Urinary bladder (tissue), 4 donors: ENCODE measurements at places on chromosomes 3 and 15. TPM values are rescaled to one million over a fixed set of nuclear protein-coding genes. Genes with fewer than 3 reads are reported as not detected.

ADCY5 gene
- 25.1 TPM for total RNA-seq

ARNT2 gene
- total RNA-seq, result 9.7 TPM

TATDN2 gene
- total RNA-seq, result 11.3 TPM

KY gene
- total RNA-seq, result 4.9 TPM

- no peak for DNase-seq
Measured at GRCh38 chr3:140723576-140723975, 45.7 kb downstream of the TRIM42 start.

DNA sequence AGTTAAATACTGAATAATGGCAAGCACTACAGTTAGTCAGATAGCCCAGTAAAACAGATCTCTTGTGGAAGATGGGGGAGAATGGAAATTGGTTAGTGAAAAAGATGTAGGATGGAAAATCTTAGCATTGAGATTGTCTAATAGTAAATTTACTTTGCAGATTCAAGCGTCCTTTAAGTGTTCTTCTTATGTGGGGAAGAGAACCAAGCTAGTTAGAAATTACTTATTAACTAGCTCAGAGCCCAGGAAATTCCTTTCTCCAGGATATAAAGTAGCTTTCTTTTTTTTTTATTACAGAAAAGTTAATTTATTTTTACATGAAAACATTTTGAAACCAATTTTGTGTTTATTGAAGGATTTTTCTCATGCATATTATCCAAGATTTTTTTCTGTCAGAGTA, 36.7 kb downstream of the TIPARP start:
- DNase-seq, result no peak

DNA sequence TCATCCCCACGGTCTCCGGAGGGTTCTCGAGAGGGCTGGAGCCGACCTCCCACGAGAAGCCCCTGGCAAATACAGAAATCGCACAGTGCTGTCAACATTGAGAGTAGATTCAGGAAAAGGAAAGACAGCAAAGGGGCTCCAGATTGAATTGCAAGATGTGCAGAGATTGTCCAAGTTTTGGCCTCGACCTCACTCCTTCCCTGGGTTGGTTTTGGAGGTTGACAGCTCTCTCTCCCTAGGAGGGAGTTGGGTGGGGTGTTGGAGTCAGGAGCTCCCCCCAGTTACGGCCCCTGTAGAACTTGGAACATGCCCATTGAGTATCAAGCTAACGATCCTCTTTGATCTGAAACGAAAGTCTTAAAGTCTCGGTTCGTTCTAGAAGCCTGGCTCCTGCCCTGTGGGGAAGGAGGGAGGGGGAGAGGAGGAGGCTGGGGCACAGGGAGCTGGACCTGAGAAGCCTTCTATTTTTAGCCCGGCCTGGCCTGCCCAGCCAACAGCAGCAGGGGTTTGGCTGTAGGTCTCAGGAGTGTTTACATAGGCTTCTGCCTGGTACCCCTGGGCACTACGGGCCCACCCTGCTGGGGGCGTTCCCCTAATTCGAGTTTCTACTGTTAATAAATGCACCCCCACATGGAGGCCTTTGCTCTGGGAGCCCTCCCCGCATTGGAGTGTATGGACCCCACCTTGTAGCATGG, 672 bp upstream of the KY start:
- peak; percentile 11 for DNase-seq

- peak; percentile 32 for DNase-seq
Measured at GRCh38 chr3:69161587-69162307, 39.4 kb upstream of the LMOD3 start.

DNA sequence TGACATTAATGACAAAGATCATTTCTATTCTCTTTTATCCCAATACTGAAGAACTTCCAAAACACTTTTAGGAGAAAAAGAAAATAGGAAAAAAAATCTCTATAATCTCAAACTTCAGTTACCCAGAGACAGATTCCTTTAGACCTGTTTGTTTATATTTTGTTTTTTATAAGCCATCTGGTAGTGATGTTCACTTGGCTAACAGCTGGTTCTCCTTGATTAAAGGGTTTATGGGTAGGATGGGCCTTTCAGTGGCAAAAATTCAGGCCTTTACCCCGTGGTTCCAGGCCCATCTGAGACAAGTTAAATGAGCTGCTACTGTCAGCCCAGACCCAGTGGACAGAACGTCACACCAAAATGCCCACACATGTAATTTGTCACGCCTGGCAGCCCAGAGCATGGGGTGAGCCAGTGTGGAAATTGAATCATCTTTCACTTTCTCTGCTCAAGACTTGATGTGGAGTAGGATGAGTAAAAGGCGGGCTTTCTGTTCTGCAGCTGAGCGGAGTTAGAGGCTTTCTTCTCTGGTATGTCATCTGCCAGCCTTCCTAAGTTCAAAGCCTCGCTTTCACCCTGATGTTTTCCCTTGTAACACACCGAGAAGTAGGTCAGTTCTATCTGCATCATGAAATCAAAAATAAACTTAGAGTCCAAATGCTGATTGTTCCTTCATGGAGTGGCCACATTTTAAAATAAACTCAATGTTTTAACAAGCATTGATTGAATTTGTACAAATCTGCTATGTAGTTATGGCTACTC, 62.5 kb upstream of the SKOR1 start:
- no peak for DNase-seq

DNA sequence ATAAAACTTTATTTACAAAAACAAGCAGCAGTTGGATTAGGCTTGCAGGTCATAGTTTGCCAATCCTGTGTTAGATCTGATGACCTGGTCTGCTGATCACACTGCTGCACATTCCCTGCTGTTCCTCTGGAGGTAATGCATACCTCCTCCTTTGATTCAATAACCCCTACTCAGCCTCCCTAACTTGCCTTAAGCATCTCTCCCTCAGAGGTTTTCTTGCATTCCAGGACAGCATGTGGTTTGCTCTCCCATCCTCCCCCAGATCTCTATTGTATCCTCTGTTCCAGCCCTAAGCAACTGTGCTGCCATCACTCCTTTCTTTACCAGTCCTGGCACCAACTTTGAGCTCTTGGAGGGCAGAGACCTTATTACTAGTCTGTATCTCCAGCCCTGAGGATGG, 63.4 kb downstream of the CACNA2D3 start:
- DNase-seq, result no peak
